ENCODE measurements at places on chromosomes 1 and 21.
A peak's percentile ranks its signal among the peaks of the same experiment; 100 is the strongest.

DNA sequence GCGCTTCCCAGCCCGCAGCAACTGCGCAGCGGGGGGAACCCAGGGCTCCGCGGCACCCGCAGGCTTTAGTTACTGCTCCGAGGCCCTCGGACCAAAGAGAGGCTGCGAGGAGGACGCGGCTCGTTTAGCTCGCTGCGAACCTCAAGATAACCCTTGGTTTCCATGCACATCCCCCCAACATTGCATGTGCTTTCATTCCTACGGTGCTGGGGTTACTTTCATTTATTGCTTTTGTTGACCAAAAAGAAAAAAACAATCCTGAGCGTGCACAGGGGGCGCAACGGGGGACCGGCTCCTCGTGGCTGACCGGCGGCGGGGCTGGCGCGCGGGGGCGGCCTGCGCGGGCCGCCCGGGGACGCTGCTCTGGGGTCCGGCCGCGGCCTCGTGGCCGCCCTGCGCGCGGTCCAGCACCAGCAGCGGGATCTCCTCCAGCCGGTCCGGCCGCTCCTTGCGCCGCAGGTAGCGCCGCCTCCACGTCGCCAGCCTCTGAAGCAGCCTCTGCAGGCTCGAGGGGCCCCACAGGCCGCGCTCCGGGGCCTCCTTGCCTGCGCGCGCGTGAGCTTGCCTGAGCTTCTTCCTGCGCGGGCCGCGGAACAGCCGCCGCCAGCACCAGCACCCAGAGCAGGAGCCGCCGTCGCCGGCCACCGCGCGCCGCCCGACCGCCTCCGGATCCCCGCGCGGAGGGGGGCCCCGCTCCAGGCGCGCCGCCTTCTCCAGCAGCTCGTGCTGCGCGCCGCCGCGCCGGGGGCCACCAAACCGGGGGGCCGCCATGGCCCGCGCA, 77.4 kb downstream of the DESI2 start:
- no peak for DNase-seq

DNA sequence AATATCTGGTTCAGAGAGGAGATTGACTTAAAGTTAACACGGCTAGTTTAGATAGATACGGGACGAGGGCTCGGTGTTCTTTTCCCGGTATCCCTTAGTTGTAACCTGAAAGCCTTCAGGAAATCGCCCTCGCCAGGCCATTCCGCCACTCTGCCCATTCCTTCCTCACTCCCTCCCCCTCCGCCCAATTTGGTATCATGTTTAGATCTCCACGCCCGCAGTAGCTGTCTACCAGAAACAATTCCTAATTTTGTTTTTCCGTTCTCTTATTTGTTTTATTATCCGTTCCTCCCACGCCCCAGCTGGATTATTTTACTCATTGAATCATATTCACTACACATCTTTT, 685 bp upstream of the VAMP4 start:
- peak; percentile 57 for DNase-seq

- DNase-seq, result no peak
Measured at GRCh38 chr1:27504588-27505419, 14.8 kb upstream of the WASF2 start.

GRCh38 chr21:42581993-42582786, 68.5 kb downstream of the SLC37A1 start:
- no peak for DNase-seq

GRCh38 chr1:21663951-21664805, 5.0 kb downstream of the RAP1GAP start:
- no peak for DNase-seq

DNA sequence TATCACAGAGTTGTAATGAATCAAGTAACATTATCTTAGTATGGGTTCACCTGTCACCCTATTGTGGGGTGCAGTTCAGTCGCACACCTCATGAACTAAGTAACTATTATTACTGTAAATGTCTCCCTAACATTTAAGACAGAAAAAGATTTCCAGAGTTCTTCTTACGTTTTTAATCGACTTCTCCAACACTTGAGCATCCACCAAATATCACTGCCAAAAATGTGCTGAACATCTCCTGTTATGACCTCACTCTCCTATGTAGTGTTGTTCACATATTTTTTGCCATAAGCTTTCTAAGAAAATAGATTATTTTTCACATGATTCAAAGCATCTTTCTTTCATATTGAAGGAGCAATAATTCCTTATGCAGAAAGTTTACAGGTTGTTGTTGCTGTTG, 1.3 kb downstream of the TTLL7 start:
- DNase-seq, result no peak

DNA sequence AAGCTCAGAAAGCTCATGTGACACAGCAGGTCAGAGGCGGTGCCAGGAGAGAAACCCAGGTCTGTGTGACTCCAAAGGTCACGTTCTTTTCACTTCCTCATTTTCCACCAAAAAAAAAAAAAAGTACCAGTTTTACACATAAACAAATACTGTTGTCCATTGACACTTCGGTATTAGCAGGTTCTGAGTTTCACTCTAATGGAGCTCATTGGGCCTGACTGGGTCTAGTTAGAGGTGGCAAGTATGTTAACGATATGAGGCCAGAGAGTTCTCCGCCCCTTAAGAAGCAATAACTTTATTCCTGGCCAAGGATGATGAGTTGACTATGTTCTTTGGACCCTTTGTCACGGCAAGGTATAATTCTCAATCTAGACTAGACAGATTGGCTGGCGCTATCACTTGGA, 30.0 kb upstream of the SDE2 start:
- no peak for DNase-seq

- no peak for DNase-seq
Measured at GRCh38 chr1:100164216-100164615, 13.8 kb downstream of the LRRC39 start.

DNA sequence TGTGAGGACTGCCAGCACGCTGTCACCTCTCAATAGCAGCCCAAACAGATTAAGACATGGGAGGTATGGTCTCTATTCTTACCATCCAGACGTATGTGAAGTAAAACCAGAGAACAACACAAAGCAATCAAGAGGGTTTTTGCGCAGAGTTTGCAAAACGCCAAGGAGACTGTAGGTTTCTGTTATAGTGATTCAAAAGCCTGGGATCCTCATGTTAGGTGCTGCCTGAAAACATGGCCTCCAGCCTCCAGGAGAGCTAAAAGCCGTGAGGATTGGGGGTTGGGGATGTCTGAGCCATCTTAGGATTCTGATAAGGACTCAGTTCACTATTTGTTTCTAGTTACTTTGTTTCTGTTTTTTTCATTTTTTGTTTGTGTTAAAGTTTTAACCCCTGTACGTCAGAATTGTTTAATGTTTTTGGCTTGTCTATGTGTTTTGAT, 4.2 kb upstream of the CCT8 start:
- peak; percentile 30 for DNase-seq

DNA sequence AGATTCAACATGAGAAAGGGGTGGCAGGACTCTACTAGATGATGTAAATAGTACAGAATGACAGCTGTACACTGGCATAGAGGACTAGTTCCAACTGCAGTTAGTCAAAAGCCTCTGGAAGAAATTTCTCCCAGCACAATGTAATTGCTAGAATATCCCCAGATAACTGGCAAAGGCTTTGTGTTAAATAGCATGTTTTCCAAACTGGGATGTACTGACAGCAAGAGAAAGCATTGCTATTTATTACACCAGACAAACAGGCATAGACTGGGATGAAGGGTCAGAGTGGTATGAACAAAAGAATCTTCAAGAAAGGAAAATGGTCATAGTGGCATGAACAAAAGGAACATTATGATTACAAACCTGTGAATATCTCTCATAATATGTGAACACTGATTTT, 115.9 kb upstream of the CXADR start:
- no peak for DNase-seq

DNA sequence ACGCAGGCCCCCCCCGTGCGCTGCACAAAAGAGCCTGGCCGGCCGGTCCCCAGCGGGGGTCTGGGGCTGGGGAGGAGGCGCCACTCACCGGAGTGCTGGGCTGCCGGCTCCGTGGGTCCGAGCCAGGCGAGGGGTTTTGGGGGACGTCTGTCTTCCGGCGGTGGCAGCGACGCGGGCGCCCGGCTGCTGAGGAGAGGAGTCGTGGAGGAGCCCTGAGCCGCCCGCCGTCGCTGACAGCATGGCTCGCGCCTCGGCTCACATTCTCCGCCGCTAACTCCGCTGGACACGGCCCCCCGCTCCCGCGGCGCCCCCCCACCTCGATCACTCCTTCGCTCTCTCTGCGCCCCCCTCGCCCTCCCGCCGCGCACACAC, 649 bp downstream of the AHDC1 start:
- DNase-seq, result no peak

DNA sequence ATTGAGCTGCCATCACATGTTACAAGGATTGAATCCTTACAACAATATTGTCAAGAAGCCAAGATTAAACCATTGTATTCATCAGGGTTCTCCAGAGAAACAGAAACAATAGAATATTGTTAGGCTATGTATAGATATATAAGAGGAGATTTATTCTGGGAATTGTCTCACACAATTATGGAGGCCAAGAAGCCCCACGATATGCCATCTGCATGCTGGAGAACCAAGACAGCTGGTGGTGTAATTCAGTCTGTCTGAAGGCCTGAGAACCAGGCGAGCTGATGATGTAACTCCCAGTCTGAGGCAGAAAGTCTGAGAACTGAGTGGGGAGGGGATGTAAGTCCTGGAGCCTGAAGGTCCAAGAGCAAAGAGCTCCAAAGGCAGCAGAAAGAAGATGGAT, 14.5 kb upstream of the TTF2 start:
- peak; percentile 87 for DNase-seq
